ENCODE measurements at places on chromosomes 12 and 14. TPM values are rescaled to one million over a fixed set of nuclear protein-coding genes. Genes with fewer than 3 reads are reported as not detected.

The PTPN6 gene
- total RNA-seq, result 456 TPM

DNA sequence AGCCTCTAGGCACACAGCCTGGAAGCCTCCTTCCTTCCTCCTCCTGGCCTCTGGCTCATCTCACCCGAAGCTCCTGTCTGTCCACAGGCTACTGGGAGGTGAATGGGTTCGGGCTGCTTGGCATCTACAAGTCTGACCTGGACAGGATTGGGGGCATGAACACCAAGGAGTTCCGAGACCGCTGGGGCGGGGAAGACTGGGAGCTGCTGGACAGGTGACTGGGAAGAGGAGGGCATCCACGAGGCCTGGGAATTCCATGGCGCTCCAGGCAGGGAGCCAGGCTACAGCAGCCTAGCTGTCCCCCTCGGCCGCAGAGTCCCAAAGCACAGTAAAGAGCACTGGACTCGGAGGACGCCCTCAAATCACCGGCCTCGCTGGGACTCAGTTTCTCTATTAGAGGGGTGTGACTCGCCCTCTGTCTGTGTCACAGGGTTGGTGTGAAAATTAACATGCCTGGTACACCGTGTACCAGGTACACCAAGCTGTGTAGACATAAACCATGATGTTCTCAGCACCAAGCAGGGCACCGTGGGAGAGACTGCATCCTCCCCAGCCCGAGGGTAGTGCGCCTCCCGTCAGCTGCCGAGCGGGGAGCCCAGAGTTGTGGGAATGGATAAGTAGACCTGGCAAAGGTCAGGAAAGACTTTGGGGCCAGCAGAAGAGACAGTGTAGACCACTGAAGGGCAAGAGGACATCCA, 99.6 kb downstream of the B4GALNT3 start:
- no peak for DNase-seq
- no peaks in the 10 kb centered on the region for H3K27me3 ChIP-seq
- H3K36me3 ChIP-seq, result no peaks in the 10 kb centered on the region
- H3K4me1 ChIP-seq, result peaks cover 51% of the 10 kb centered on the region
- no peak overlapping the region for H3K4me3 ChIP-seq
- H3K27ac ChIP-seq, result no peak overlapping the region

DNA sequence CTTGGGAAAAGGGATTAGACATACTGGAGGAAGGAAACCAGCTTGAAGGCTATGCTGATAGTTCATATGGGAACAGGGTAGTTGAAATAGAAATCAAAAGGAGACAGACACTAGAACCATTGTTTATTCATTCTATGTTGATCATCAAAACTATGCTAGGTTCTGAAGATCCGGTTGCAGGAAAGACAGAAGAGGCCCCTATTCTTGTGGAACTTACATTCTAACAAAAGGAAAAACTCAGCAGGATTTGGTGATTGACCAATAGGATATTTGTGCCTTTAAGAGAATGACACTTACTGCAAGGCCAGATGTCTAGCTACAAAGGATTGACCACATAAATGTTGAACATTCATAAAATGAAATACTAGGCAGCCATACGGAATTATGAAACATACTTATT, 179.2 kb downstream of the AKAP6 start:
- DNase-seq, result no peak
- no peaks in the 10 kb centered on the region for H3K36me3 ChIP-seq
- H3K4me1 ChIP-seq, result no peaks in the 10 kb centered on the region
- no peak overlapping the region for H3K27ac ChIP-seq
- no peaks in the 10 kb centered on the region for H3K27me3 ChIP-seq
- H3K4me3 ChIP-seq, result no peak overlapping the region

GRCh38 chr12:71730936-71731335, 23.7 kb upstream of the RAB21 start:
- no peak overlapping the region for H3K4me3 ChIP-seq
- H3K36me3 ChIP-seq, result no peaks in the 10 kb centered on the region
- DNase-seq, result no peak
- no peaks in the 10 kb centered on the region for H3K4me1 ChIP-seq

Data from CD8-positive, alpha-beta memory T cell (primary cell).